Stimulated activated CD8-positive, alpha-beta memory T cell treated with anti-CD3 and anti-CD28 coated beads, Interleukin-4, amount 100 ng/mL, for 1 hour (primary cell): ENCODE measurements at places on chromosomes 1 and 21.

GRCh38 chr1:3702528-3702927 is 49.7 kb upstream of the CCDC27 start:
- no peak for DNase-seq

GRCh38 chr1:21865943-21866706 is 54.1 kb downstream of the LDLRAD2 start:
- no peak for DNase-seq

- no peak for DNase-seq
Observed at GRCh38 chr1:5959667-5960230, 32.5 kb downstream of the NPHP4 start.

- no peak for DNase-seq
Observed at GRCh38 chr1:29271724-29272123, 35.4 kb downstream of the PTPRU start.

DNA sequence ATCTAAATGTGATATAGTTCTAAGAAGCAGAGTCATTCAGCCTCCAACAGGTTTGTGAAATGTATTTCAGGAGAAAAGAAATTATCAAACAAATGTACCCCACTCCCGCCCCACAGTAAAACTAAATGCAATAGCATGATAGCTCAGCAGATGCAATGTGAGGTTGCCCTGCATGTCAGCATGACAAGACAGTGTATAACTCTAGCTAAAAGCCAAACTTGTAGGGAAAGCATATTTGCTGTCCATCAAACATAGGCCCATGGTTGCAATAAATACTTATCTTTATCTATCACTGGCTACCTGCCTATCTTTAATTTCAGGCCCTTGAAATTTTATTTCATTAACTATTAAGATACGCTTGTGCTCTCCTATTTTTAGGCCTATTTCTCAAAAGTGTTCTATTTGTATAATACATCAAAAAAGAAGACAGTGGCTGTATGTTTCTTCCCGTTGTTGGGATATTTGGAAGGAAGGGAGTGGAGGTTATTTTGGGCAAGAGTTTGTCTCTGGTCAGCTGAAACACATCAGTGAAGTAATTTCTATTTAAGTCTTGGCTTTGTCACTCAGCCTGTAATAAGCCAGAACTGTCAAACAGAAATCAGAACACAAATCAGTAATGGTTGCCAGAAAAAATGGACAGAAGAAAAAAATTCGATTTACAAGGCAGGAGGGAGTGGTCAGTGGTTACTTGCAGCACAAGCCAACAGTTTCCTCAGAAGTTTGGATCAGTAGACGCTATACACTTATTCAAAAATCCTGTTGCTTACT is 307.4 kb upstream of the ADGRL2 start:
- DNase-seq, result no peak

DNA sequence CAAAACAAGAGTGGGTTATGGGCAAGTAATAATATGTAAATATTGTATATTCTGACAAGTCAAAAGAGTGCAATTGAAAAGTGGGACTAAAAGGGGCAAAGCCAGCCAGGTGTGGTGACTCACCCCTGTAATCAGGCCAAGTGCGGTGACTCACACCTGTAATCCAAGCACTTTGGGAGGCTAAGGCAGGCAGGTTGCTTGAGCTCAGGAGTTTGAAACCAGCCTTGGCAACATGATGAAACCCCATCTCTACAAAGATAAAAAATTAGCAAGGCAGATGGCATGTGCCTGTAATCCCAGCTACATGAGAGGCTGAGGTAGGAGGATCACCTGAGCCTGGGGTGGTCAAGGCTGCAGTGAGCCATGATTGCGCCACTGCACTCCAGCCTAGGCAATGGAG is 304.0 kb downstream of the HHIPL2 start:
- DNase-seq, result no peak

DNA sequence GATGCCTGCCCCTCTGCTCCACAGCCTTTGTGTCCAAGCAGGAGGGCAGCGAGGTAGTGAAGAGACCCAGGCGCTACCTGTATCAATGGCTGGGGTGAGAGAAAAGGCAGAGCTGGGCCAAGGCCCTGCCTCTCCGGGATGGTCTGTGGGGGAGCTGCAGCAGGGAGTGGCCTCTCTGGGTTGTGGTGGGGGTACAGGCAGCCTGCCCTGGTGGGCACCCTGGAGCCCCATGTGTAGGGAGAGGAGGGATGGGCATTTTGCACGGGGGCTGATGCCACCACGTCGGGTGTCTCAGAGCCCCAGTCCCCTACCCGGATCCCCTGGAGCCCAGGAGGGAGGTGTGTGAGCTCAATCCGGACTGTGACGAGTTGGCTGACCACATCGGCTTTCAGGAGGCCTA is 754 bp downstream of the BGLAP start:
- DNase-seq, result no peak

DNA sequence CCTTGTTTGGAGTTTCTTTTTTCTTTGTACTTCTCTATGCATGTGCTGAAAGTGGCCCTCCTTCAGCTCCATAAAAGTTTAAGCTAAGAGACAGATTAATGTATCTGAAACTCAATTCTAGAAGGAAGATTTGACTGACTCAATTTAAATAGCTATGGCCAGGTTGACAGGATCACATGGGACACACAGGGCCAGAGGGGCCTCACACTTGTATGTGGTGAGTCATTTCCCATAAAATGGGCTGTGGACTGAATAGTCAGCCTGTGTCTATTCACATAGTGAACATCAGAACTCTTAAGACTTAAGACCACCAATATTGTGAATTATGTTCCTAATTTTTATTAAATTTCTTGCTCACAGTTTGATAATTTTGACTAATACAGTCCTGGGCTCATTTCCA is 45.7 kb upstream of the DEPDC1 start:
- no peak for DNase-seq

DNA sequence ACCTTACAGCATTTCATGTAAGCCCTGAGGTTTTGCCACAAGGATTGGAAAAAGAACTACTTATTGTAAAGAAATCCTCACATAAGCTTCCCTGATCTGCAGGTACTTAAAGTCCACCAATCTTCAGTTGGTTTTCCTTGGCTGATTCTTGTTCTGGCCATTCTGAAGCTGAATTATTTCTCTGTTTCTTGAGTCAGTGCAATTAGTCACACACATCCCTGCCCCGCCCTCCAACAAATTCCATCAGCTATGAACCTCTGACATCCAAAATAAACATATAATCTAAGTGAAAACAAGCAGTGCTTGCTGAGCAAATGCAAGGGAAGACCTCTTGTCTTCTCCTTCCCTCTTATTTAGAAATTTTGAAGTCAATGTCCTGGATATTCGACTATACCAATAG is 8.2 kb upstream of the FNDC7 start:
- no peak for DNase-seq

GRCh38 chr1:156410740-156411139 is 41.7 kb downstream of the RHBG start:
- DNase-seq, result no peak

- DNase-seq, result no peak
Observed at GRCh38 chr1:232059726-232060374, 433.3 kb downstream of the DISC1 start.

- DNase-seq, result no peak
Observed at GRCh38 chr1:71240656-71241055, 159.8 kb upstream of the ZRANB2 start.

DNA sequence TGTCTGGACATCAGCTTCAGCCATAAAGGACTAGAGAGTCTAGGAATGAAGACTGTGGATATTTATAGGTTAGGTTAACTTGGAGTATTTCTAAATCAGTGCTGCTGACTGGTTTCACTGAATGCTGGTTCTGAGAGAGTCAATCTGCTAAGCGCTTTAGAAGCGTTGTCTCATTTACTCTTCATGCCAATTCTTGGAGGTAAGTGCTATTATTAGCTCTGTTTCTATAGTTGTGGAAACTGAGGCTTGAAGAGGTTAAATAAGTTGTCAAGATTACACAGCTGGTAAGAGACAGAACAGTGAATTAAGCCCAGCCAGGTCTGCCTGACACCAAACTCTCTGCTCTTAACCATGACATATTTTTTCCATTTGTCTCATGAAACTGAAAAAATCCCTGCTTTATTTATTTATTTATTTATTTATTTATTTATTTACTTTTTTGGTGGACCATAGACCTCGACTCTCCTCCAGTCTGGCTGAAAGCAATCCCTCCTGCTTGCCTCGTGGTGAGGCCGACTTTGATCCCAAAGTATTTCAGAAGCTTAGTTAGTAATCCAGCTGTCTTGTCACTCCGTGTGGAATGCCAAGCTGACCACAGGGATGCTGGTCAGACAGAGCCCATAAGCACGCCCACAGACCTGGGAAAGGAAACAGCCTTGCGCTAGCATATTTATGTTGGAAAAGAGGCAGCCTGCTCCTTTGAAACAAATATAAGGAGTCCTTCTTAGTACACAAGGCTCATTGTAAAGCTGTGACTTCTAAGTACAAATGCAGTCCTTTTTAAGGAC is 16.9 kb downstream of the NTMT2 start:
- DNase-seq, result no peak

DNA sequence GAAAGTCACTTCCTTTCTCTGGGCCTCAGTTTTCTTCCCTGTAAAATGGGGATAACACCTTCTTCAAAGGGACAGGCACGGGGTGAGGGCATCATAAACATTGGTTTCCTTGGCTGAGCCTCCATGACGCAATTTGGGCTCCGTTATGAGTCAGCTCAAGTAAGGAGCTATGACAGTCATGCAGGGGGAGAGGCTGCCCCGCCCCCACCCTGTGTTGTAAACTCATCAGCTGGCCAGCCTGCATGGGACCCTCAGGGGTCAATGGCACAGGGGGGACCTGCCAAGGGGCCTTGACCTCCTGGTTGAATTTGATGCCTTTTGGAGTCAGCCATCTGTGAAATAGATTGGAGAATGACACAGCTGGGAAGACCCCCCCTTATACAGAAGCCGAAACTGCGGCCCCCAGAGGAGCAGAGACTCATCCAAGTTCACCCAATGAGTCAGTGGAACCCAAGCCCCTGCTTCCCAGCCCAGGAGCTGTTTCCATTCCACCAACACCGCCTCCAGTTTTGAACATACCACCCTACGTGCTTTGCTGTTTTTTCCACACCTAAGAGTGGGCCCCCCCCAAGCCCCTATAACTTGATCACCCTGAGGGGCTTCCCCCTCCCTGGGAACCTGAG is 36.8 kb upstream of the RUNX3 start:
- DNase-seq, result no peak

- DNase-seq, result no peak
Observed at GRCh38 chr1:96087719-96088118, 633.9 kb upstream of the PTBP2 start.

- no peak for DNase-seq
Observed at GRCh38 chr21:31337996-31338907, 5.8 kb downstream of the TIAM1 start.

DNA sequence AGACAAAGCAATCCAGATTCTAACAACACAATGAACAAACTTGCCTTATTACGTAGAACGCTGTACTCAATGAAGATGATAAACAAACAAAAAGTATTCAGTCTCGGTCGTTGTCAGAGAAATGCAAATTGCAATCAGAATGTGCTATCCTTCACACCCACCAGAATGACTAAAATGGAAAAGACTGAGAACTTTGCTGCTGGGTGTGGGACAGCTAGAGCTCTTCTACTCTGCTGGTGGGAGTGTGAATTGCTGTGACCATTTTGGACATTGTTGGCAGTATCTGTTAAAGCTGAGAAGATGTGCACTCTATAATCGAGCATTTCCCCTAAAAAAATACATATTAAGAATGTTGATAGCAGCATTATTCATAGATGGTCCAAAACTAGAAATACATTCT is 111.4 kb downstream of the PEX14 start:
- DNase-seq, result no peak

GRCh38 chr1:206489980-206490770 is 17.2 kb upstream of the RASSF5 start:
- peak; percentile 43 for DNase-seq

- no peak for DNase-seq
Observed at GRCh38 chr1:220922951-220923350, 43.7 kb downstream of the HLX start.

- no peak for DNase-seq
Observed at GRCh38 chr1:160942926-160943325, 11.7 kb downstream of the ITLN2 start.

GRCh38 chr21:33026443-33026858 is 716 bp downstream of the OLIG2 start:
- no peak for DNase-seq

GRCh38 chr1:224696021-224696420 is 79.9 kb downstream of the CNIH3 start:
- no peak for DNase-seq

DNA sequence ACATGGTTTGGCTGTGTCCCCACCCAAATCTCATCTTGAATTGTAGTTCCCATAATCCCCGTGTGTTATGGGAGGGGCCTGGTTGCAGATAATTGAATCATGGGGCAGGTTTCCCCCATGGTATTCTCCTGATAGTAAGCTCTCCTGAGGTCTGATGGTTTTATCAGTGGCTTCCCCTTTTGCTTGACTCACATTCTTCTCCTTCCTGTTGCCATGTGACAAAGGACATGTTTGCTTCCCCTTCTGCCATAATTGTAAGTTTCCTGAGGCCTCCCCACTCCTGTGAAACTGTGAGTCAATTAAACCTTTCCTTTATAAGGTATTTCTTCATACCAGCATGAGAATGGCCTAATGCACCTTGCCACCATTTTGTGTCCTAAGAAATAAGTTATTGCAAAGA is 415.0 kb downstream of the COL11A1 start:
- DNase-seq, result no peak

DNA sequence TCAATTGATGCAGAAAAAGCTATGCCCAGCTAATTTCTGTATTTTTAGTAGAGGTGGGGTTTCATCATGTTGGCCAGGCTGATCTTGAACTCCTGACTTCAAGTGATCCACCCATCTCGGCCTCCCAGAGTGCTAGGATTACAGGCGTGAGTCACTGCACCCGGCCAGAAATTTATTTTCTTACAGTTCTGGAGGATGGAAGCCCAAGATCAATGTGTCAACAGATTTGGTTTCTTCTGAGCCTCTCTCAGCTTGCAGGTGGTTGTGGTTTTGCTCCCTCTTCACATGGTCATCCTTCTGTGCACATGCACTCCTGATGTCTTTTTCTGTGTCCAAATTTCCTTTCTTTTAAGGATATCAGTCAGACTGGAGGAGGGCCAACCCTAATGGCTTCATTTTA is 35.6 kb downstream of the SHCBP1L start:
- no peak for DNase-seq

DNA sequence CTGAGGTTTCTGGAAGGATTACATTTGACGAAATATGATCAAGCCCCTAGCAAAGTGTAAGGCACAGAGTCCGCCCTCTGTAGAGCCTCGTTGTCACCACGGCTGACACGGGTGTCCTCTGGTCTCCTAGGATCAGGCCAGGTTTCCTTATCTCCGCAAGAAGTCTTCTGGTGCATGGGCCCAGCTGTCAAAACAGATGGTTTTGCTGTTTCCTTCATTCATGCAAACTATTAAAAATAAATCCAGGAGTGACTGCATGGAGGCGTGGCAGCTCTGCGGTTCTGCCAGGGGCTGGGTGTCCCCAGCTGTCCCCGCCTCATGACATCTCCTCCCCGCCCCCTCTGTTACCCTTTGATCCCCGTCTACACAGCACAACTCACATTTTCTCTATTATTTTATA is 209.0 kb downstream of the DYRK1A start:
- no peak for DNase-seq

GRCh38 chr1:8356256-8357209 is 38.6 kb downstream of the SLC45A1 start:
- no peak for DNase-seq
